ENCODE measurements at places on chromosomes 16 and 17.

DNA sequence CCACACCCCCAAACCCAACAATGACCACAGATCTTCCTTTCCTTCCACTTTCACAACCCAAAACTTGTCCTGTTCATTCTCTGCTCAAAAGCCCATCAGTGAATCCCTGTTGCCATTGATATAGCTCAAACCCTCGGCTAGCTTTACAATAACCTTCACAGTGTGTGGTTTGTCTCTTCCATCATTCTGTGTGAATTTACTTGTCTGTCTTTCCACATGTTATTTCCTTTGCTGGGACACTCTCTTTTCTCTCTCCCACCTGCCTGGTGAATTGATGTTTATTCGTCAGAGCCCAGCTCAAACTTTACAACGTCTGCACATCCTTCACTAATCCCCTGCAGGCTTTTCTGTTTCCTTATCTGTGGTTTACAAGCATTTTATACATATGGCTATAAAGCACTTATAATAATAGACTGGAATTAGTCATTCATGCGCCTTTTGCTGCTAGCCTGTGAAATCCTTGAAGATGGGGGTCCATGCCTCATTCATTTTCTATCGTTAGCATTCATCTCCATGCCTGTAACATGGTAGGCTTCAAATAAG, 114.4 kb downstream of the CDH13 start:
- no peak for DNase-seq

DNA sequence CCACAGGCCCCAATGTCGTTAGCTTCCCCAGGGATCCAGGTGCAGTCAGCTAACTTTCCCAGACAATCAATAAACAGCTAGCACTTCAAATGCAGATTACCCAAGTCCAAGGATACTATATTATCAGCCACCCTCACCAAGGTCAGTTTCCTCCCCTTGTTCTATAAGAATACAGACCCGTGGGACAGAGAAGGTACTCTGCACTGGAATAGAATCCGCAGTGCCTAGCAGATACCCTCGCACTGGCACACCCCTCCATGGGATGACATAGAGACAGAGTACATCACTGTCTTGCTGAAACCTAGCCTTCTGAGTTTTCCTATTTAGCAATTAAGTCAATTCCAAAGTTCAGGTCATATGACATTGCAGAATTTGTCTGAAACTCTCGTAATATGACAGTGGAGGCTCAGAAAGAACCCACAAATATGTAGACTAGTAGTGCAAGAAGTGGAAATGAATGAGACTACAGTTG, 40.0 kb upstream of the ABCA10 start:
- DNase-seq = no peak

GRCh38 chr16:11662582-11662981, 5.7 kb upstream of the SNN start:
- no peak for DNase-seq

DNA sequence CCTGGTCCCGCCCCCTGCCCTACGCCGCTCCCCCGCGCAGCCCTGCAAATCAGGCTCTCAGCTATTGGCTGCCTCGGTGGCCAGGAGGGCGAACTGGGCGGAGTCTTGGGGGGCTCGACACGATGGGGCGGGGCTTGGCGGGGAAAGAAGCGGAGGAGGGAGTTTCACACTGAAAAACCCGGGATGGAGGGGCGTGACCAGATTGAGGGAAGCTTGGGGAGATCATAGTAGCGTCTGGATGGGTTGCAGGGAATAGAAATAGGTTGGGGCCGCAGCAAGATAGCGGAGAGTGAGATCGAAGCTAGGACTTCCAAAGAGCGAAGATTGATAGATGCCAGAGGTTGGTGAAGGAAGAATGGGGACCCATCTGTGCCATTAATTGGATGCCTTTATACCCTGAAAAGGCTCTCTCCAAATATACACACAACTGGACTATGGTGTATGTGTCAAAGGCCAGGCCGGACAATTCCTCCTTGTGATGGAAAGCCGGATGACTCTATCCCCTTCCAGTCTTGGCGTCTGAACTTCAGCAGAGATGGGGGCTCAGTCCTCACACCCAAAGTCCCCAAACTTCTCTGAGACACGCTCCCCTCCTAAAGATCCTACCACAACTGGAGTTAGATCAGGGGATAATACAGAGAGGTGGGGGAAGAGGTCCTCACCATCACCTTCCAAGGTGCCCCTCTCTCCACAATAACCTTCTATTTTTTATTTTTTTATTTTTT, 376 bp upstream of the STAC2 start:
- peak; percentile 39 for DNase-seq

DNA sequence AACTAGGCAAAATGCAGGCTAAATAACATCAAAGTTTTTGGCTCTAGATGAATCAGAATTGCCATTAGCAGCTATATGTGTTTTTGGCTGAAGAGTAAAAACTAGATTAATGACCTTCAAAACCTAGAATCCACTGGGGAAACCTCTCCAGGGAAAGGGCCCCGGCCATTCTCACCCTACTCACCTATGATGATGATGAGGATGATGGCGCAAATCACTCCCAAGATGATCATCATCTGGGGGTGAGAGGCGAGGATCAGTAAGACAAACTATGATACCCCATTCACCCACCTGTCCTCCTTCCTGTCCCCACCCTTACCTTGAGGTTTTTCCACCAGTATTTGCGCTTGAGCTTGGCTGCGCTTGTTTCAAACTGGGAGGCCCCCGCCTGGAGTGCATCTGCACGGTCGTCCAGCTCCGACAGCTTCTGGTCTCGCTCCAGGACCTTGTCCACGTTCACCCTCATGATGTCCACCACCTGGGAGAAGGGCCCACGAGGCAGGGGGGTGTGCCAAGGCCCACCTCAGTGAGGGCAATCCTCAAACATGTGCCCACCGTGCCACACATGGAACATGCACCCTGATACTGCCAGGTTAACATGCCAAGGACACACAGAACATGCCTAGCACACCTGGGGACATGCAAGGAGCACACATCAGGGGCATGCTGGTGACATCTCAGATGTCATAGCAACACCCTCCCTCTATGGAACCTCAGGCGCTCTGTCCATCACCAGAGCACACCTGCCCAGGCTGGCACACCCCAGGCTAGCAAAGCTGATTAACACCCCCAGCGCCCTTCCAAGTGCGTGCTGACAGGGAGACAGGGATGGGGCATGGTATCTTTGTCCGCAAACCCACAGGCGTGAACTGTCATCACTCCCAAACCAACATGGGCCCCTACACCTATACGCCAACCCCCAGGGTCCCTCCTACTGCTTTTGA, 1.2 kb downstream of the VAMP2 start:
- DNase-seq = no peak

DNA sequence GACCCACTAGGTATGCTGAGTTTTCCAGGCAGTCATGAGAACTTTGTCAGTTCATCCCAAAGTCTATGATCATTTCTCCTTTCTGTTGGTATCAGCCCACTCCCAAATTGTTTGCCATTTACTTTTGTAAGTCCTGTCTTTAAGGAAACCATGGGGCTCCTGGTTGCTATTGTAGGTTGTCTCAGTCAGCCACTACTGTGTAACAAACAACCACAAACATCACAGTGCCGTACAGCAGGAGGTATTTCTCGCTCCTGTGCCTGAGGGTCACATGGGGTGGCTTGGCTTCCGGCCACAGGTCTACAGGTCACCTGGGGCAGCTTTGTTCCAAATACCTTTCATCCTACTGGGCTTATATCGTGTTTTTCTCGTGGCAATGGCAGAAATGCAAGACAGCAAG, 71.6 kb downstream of the C17orf67 start:
- no peak for DNase-seq

DNA sequence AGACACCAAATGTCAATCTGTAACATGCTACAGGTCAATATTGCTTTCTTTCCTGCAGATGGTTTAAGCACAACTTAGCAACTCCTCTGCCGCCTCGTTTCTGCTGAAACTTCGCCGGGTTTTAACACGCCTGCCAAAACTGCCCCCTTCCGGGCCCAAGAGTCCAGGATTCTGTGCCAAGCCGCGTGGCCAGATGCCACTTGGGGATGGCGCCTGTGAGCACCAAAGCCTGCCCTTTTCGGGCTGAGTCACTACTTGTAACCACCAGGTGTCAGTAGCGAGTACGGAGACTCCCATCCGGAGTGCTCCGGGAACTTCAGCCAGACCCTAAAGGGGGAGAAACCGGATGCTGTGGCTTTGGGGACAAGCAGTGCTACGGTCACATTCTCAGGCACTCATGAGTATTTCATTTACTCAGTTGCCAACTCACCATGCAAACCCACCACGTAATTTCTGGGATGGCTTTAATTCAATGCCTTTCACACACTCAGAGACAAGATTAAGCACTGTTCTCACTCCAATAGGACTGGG, 7.8 kb downstream of the PMP22 start:
- DNase-seq = peak; percentile 49

- peak; percentile 79 for DNase-seq
These were observed 2.0 kb downstream of the ZNF771 start for GRCh38 chr16:30409125-30410060.

GRCh38 chr16:638034-638543, 2.0 kb upstream of the METTL26 start:
- DNase-seq = no peak

GRCh38 chr17:47914306-47914948, 18.4 kb downstream of the SP2 start:
- no peak for DNase-seq

DNA sequence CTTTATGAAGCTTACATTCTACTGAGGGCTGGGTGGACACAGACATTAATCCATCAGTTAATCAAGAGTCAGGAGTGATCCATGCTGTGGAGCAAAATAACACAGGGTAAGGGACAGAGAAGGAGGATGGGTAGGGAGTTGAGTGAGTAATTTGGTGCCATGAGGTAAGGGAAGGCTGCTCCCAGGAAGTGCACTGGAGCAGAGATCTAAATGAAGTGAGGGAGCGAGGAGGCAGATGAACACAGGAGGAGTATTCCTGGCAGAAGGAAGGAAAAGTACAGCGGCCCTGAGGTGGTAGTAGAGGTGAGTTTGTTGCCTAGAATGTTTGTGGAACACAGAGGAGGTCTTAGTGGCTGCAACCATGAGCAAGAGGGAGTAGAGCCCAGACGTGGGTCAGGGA, 34.8 kb downstream of the ASIC2 start:
- DNase-seq = no peak

GRCh38 chr16:70257391-70257790, 5.7 kb upstream of the EXOSC6 start:
- no peak for DNase-seq

GRCh38 chr16:51040637-51041036, 110.4 kb downstream of the SALL1 start:
- no peak for DNase-seq

- DNase-seq = no peak
These were observed 11.4 kb downstream of the ASPHD1 start for GRCh38 chr16:29911676-29912010.

GRCh38 chr17:58306131-58306951, 22.3 kb downstream of the TSPOAP1 start:
- DNase-seq = no peak

- no peak for DNase-seq
These were observed 68.5 kb upstream of the RPL38 start for GRCh38 chr17:74134991-74135390.

DNA sequence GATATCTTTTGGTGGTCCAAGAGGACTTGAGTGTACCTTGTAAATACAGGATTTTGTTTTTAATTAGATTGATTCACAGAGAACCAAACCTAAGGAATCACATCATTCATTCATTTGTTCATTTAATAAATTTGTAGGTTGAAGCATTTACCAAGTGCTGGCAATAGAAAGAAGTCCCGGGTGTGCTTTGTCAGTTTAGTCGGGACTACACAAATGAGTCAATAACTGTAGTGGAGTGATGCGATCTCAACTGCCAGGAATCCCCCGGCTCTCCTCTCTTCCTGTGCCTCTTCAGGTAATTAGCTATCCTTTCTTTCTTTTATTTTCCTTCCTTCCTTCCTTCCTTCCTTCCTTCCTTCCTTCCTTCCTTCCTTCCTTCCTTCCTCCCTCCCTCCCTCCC, 1.4 kb upstream of the WWOX start:
- DNase-seq = no peak

DNA sequence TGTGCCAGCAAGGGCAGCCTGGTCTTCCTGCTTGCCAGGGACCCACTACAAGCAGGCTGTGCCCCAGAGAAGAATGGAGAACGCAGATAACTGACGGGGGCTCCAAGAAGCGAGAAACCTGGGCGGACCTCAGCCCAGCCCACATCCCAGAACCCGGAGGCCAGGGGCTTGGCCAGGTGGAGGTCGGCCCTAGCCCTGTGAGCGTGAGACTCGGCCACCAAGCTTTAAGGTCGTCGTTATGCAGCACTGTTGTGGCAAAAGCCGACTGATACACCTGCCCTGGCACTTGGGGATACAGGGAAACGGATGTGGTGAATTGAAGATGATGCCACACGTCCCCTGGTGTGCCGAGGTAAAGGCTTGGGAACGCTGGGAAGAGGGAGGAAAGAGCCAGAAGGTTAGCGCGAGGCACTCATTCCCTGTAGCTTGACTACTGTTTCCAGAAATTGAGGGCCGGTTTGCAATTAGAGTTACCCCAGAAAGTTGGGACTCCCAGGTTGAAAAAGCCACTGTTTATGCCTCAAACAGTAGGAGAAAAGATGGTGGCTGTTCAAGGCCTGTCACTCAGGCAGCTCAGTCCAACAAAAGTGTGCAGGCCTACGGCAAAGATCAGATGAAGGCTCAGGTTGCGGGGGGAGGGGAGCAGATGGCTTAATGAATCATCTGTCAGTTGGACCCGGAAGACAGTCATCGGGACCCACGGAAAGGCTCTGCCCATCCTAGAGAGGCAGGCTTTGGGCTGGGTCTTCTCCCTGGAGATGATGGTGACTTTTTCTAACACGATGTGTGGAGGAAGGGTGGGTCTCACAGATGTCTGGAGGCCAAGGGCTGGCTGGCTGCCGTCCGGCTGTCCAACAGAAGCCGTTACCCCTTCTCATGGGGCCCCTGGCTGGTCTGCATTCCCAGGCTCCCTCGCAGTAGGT, 45.6 kb upstream of the BAHCC1 start:
- no peak for DNase-seq

- DNase-seq = no peak
These were observed 21.1 kb upstream of the TFAP4 start for GRCh38 chr16:4293822-4294457.

DNA sequence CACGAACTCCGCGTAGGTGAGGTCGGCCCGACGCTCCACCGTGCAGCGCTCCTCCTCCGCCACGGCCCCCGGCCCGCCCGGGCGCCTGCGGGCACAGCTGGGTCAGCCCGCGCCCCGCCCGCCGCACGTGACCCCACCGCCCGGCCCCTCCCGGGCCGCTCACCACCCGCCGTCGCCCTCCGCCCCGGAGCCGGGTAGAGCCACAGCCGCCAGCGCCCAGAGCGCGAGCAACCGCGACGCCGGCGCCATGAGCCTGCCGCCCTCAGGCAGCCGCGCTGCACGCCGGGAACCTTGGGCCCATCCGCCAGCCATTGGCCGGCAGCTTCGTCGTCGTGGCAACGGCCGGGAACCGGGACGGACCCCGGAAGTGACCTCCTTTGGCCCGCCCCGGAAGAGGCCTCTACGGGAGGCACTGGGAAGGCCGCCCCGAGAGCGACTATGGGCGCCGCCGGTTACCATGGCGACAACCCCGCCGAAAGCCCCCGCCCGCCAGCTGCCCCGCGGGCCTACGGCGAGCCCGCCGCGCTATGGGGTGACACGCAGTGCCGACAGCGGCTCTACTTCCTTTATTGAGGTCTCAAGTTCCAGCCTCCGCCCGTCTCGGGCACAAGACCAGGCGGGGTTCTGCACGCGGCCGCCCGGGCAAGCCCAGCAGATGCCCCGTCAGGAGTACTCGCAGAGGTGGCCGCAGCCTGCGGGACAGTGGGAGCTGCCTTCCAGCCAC, at the start of gene JMJD8:
JMJD8 (minus strand) TSS at position 264 of the 724 bp plus-strand sequence; CDS start at position 249, 15 bp downstream.
- peak; percentile 87 for DNase-seq

- no peak for DNase-seq
These were observed 7.7 kb downstream of the SLC35B1 start for GRCh38 chr17:49699966-49700575.

GRCh38 chr16:84950906-84951305, 60.4 kb downstream of the ZDHHC7 start:
- DNase-seq = peak; percentile 21

GRCh38 chr16:47197536-47198179, 53.9 kb upstream of the NETO2 start:
- no peak for DNase-seq

Measured in T-cell (primary cell).